Osteoblast (primary cell): ENCODE measurements at places on chromosomes 7 and 10. TPM values are rescaled to one million over a fixed set of nuclear protein-coding genes. Genes with fewer than 3 reads are reported as not detected.

The ENTPD1 gene
- 7.6 and 10.6 TPM in 2 replicates for total RNA-seq

DNA sequence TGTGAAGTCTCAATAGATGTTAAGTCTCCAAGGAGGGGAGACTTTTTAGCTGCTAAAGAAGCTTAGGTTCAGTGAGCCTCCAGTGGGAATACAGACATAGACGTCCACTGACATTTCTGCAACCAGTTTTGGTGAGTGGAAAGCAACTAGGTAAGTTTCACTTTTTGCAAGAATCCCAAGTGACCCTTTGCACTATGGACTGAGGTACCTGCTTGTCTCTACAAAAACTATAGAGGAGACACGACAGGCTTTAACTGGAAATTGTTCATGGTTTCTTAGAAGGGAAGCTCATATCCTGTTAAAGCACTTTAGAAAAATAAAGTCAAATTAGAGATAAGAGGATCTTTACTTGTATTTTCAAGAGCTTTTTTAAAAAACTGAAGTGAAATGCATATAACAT, 38.6 kb downstream of the GBF1 start:
- no peak for DNase-seq

- DNase-seq = no peak
Observed at GRCh38 chr7:2063563-2064260, 169.0 kb downstream of the MAD1L1 start.

GRCh38 chr7:93301736-93302135, 69.6 kb downstream of the VPS50 start:
- DNase-seq = no peak

DNA sequence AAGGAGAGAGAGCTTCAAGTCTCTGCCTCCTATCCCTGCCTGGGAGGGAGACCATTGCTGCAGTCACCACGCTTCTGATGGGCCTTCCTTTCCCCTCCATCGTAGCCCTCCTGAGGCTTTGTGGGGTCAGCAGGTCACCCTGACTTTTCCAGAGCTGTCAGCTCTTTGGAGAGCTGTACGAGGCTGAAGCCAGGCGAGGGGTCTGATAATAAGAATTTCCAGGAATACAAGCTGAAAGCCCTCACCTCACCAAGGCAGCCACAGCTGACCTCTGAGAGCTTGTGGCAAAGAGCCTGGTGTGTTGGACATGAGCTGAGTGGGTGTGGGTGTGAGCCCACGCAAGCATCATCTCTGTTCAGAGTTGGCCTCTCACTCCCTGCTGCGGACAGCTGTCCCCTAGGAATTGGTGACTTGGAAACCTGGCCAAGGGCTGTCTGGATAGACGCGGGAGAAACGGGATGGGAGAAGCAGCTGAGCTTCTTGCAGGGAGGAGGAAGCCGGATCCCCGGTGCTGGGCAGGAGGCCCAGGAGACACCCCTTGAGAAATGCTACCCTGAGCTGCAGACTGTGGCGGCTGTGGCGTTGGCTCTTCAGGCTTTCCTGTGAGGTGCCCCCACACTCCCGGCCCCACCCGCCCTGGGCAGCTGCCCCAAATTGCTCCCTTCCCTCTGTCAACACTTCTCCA, 122.1 kb upstream of the BTBD16 start:
- DNase-seq = peak; percentile 76
